Osteocyte (in vitro differentiated cells): ENCODE measurements at places on chromosomes 1 and 21. TPM values are rescaled to one million over a fixed set of nuclear protein-coding genes. Genes with fewer than 3 reads are reported as not detected.

Gene USP33
- 74.6 and 74.7 TPM in 2 replicates for total RNA-seq

Gene DNMT3L
- total RNA-seq: not detected in 2 replicates

Gene PPFIA4
- 0.63 and 1.4 TPM in 2 replicates for total RNA-seq

Gene HSD3B1
- total RNA-seq: not detected in 2 replicates

Gene DNTTIP2
- 48.0 and 49.4 TPM in 2 replicates for total RNA-seq

Gene CELF3
- not detected in 2 replicates for total RNA-seq

Gene CITED4
- 23.4 and 26.0 TPM in 2 replicates for total RNA-seq

Gene CCDC27
- total RNA-seq: not detected in 2 replicates

Gene CYP4X1
- 0.38 and 0.89 TPM in 2 replicates for total RNA-seq

DNA sequence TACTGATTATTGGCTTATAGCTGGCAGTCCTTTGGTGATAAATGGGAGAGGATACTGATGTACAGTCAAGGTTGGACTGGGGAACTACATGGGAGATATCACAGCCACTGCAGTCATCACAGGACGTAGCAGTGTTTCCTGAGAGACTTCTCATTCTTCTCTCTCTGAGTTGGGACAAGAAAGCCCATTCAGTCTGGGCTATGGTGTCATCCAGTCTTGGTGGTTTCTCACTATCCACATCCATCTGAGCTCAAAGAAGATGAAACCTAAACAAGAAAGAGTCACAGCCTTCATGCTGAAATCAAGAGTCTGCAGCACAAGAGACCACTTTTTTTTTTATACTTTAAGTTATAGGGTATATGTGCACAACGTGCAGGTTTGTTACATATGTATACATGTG lies 12.8 kb upstream of the CD53 start:
- H3K4me3 ChIP-seq: no peak overlapping the region
- no peak overlapping the region for H3K27ac ChIP-seq
- DNase-seq: no peak
- H3K36me3 ChIP-seq: no peaks in the 10 kb centered on the region

GRCh38 chr1:175702079-175702795 lies 41.2 kb downstream of the TNR start:
- H3K36me3 ChIP-seq: no peaks in the 10 kb centered on the region
- DNase-seq: no peak

DNA sequence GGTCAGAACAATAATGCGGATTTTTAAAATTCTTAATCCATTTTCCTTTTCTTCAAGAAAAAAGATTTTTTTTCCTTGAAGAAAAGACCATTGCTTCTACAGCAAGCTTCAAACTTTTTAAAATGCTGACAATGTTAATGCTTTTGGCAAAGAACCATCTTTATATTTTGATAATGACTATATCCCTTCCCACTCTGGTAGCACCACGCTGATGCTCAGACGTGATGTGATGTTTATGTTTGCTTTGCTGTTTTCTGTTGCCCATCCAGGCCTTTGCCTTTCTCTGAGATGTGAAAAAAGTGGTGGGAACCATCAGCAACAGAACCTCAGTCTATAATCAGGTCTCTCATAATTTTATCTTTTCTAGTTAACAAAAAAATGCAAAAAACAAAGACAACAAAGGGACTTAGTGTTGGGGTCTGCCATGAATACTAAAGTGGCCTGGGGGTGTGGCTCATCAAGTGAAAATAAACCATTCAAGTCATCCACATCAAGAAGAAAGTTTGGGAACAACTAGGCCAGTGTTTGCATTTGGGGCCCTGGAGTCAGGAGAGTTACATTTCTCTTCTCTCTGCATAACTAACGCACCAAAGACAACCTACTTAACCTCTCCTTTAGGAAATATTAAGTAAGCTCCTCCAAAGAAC lies 244.6 kb upstream of the DMRTA2 start:
- H3K4me3 ChIP-seq: no peak overlapping the region
- DNase-seq: no peak
- H3K36me3 ChIP-seq: no peaks in the 10 kb centered on the region
- H3K27ac ChIP-seq: peak overlapping the region; percentile 54
- peaks cover 33% of the 10 kb centered on the region for H3K4me1 ChIP-seq

DNA sequence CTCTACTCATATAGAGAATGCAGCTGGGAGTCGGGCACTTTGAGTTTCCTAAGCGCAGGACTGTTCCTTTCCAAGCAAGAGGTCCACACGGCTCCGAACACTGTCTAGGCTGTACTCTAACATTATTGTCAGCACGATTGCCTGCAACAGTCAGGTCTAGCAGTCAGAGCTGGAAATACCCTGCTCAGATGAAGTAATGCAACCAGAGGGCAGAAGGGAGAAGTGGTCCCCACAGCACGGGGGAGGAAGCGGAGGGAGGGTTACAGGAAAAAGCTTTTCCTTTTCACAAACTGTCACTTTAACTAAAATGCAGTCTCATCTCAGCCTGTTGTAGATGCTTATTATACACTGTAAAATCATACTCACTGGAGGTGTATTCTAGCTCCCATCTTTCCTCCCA lies 98.9 kb upstream of the SLC44A3 start:
- H3K4me3 ChIP-seq: no peak overlapping the region
- H3K36me3 ChIP-seq: no peaks in the 10 kb centered on the region
- H3K27me3 ChIP-seq: peaks cover 2% of the 10 kb centered on the region
- no peak overlapping the region for H3K27ac ChIP-seq
- H3K4me1 ChIP-seq: no peaks in the 10 kb centered on the region

GRCh38 chr1:40810927-40811326 lies 27.3 kb downstream of the KCNQ4 start:
- H3K27me3 ChIP-seq: no peaks in the 10 kb centered on the region
- no peak overlapping the region for H3K27ac ChIP-seq
- no peak for DNase-seq
- no peaks in the 10 kb centered on the region for H3K36me3 ChIP-seq
- peaks cover 30% of the 10 kb centered on the region for H3K4me1 ChIP-seq
- no peak overlapping the region for H3K4me3 ChIP-seq

- H3K27me3 ChIP-seq: no peaks in the 10 kb centered on the region
- no peak for DNase-seq
- H3K36me3 ChIP-seq: peaks cover 18% of the 10 kb centered on the region
- no peak overlapping the region for H3K4me3 ChIP-seq
Observed at GRCh38 chr1:36268981-36269380, 37.2 kb upstream of the SH3D21 start.

DNA sequence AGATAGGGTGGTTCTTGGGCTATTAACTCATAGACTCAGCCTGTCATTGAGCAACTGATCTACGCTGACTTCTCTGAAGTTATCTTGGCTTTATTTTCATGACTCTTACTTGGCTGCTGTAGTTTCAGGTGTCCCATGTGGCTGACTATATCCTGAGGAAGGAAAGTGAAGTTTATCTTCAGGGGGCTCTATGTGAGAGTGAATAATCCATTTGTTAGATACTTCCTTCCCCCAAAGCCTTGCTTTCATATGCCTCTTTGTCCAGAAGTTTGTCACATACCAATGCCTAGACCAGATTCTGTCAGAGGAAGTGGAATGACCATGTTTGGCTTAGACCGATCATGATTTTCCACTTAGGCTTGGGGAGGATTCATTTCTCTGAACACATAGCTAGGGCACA lies 27.9 kb upstream of the C1orf87 start:
- peaks cover 16% of the 10 kb centered on the region for H3K36me3 ChIP-seq
- H3K27ac ChIP-seq: no peak overlapping the region
- no peak for DNase-seq
- peaks cover 20% of the 10 kb centered on the region for H3K4me1 ChIP-seq
- no peak overlapping the region for H3K4me3 ChIP-seq

GRCh38 chr1:6775261-6776043 lies 9.8 kb upstream of the CAMTA1 start:
- H3K4me1 ChIP-seq: peaks cover 18% of the 10 kb centered on the region
- H3K27ac ChIP-seq: no peak overlapping the region
- H3K36me3 ChIP-seq: no peaks in the 10 kb centered on the region

DNA sequence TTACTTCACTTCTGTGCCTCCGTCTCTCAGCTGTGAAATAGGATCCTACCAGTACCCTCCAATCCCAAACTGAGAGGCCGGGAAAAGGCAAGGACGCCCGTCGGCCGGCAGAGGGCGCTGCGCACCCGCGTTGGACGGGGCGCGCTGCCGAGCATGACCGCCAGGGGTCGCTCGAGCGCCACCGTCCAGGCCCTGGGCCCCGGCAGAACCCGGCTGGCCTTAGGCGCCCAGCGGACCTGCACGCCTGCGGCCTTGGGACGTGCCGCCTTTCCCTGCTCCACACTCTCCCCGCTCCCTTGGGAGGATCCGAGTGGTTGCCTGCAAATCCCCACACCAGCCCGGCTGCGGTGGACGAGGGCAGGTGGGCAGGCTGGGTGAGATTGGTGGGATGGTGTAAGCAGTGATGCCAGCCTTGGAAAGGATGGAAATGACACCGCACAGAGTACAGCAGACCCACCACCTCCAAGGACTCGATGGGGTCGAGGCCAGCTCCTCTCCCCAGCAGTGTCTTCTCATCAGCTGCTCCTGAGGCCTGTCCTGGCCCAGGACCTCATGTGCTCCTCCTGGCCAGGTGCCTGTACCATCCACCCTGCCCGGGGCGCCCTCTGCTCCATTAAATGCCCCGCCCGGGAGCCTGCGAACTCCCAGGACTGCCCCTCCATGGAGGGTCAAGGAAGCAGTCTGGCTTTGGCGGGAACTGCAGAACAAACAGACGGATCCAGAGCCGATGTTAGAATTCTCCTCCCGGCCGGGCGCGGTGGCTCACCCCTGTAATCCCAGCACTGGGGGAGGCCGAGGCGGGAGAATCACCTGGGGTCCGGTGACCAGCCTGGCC lies 47.4 kb upstream of the LBR start:
- no peak overlapping the region for H3K27ac ChIP-seq
- H3K4me1 ChIP-seq: peaks cover 4% of the 10 kb centered on the region
- no peaks in the 10 kb centered on the region for H3K36me3 ChIP-seq
- H3K27me3 ChIP-seq: no peaks in the 10 kb centered on the region

DNA sequence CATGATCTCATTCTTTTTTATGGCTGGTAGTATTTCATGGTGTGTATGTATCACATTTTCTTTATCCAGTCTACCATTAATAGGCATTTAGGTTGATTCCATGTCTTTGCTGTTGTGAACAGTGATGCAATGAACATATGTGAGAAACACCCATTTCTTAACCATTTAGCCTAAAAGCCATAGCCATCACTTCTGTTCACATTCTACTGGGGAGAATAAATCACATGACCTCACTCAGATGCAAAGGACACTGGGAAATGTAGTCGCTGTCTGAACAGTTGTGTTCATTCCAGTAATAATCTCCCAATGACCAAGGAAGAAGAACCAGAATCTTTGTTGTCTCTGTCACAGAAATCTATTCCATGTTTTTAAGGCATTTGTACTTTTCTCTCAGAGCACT lies 15.1 kb upstream of the PLA2G2E start:
- no peaks in the 10 kb centered on the region for H3K4me1 ChIP-seq
- no peak overlapping the region for H3K4me3 ChIP-seq
- H3K27ac ChIP-seq: no peak overlapping the region
- H3K27me3 ChIP-seq: no peaks in the 10 kb centered on the region
- no peaks in the 10 kb centered on the region for H3K36me3 ChIP-seq

DNA sequence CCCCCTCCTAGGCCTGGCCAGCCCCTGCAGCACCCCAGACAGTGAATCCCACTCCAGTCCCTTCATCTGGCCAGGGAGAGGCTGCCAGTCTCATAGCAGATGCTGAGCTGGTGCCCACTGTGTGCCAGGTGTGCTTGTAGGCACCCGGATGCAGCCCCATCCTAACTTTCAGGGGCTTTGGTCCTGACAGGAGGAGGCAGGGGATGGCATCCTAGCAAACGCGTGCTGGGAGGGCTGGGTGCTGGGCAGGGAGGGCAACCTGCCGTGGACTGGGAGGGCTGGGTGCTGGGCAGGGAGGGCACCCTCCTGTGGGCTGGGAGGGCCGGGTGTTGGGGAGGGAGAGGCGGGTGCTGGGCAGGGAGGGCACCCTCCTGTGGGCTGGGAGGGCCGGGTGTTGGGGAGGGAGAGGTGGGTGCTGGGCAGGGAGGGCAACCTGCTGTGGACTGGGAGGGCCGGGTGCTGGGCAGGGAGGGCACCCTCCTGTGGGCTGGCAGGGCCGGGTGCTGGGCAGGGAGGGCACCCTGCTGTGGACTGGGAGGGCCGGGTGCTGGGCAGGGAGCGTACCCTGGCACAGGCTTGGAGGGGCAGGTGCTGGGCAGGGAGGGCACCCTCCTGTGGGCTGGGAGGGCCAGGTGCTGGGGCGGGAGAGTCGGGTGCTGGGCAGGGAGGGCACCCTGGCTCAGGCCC lies 35.3 kb downstream of the SLC19A1 start:
- H3K27me3 ChIP-seq: no peaks in the 10 kb centered on the region
- no peak for DNase-seq
- peaks cover 15% of the 10 kb centered on the region for H3K36me3 ChIP-seq
- no peaks in the 10 kb centered on the region for H3K4me1 ChIP-seq
- no peak overlapping the region for H3K27ac ChIP-seq
- H3K4me3 ChIP-seq: no peak overlapping the region

GRCh38 chr1:99544328-99544727 lies 101.6 kb upstream of the PALMD start:
- no peaks in the 10 kb centered on the region for H3K27me3 ChIP-seq
- H3K4me3 ChIP-seq: no peak overlapping the region
- no peak for DNase-seq
- H3K36me3 ChIP-seq: no peaks in the 10 kb centered on the region

- H3K4me3 ChIP-seq: no peak overlapping the region
- no peaks in the 10 kb centered on the region for H3K4me1 ChIP-seq
- no peaks in the 10 kb centered on the region for H3K36me3 ChIP-seq
- peaks cover 15% of the 10 kb centered on the region for H3K27me3 ChIP-seq
- no peak for DNase-seq
Observed at GRCh38 chr1:213435715-213436114, 384.7 kb downstream of the RPS6KC1 start.
